ENCODE measurements at places on chromosomes 6 and 20. TPM values are rescaled to one million over a fixed set of nuclear protein-coding genes. Genes with fewer than 3 reads are reported as not detected.
A peak's percentile ranks its signal among the peaks of the same experiment; 100 is the strongest.

The ALDH5A1 gene
- total RNA-seq: 16.4 TPM

The TOMM6 gene
- total RNA-seq: 200 TPM

The TRIM15 gene
- 26.8 TPM for total RNA-seq

- DNase-seq: no peak
Observed at GRCh38 chr20:5608442-5609161, 141.6 kb upstream of the SHLD1 start.

- DNase-seq: no peak
Observed at GRCh38 chr6:26230351-26230750, 134.6 kb upstream of the BTN3A2 start.

DNA sequence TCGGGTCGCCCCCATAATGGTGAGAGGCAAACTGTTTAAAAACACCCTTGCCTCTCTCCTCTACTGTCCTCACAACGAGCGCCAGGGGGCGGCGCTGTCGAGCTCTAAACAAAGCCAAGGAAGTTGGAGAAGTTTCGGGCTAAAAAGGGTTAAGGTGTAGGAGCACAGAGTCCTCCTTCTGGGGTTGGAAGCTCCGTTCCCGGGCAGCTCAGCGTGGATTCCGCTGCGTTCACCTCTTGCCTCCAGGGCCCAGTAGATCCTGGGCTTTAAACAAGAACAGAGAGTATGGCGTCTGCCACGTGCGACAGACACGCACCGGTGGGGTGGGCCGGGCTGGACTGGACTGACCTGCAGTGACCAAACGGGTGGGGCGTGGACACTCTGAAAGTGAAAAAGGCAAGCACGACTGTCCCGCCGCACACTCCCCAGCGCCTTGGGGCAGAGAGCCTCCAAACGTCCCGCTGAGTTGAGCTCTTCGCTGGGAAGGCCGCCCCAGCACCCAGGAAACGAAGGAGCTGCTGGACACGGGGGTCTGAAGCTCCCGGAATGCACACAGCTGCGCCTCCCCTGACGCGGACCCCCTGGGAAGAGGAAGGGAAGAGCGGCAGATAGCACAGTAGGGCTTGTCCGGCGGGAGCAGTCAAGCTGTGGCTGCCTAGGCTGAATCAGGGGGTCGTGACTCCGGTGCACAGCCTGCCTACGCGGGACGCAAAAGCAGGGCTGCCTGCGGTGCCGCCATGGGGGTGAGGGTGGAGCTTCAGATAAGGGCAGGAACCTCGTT, 1.6 kb upstream of the THBD start:
- DNase-seq: peak; percentile 58

GRCh38 chr6:34602318-34603111, 46.4 kb upstream of the SPDEF start:
- peak; percentile 70 for DNase-seq

DNA sequence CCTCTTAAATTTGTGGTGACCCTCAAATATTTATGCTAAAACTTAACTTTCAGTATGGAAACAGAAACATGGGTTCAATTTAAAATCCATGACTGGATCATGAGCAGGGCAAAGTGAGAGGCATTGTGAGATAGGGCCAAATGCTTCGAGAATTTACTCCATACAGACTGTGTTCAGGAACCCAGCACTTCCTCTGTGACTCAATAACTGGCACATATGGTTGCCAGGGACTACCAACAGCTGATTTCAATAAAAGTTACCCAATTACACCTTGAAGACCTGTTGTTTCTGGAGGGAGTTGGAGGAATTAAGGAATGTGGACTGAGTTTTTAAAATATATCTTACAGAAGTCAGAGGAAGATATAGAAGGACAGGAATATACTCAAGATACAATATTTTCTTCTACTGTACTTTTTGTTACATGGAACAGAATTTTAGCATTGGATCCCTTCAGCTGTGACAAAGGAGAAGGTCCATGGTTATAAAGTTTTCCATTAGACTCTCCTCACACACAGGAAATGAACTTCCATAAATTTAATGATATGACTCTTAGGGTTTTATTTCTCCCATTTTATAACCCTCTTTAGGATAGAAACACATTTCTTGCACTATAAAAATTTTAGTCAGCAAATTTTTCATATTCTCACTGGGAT, 258.5 kb downstream of the KHDC1L start:
- no peak for DNase-seq

DNA sequence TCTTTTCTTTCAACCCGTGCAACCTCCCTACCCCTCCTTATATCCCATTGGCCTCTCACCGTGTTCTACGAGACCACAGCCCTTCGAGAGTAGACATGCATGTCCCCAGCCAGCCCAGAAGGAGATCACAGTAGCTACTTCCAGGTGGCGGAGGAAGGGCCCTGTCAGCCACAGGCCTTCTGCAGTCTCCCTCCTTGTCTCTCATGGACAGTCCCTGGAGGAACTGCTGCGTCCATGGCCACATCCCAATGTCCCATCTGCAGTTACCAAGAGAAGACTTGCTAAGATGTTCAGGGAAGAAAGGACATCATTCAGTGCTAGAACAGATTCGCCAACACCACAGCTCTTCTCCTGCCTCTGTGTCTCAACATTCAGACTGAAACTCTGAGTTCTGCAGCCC, 61.6 kb upstream of the QKI start:
- no peak for DNase-seq

GRCh38 chr6:29553268-29554057, 6.1 kb downstream of the UBD start:
- DNase-seq: peak; percentile 47
